ENCODE measurements at places on chromosomes 5 and 9.

- ATAC-seq = no peak
These were observed 140.4 kb upstream of the FST start for GRCh38 chr5:53339962-53340540.

GRCh38 chr9:109967651-109968642 lies 187.9 kb downstream of the PALM2AKAP2 start:
- ATAC-seq = peak; percentile 72

DNA sequence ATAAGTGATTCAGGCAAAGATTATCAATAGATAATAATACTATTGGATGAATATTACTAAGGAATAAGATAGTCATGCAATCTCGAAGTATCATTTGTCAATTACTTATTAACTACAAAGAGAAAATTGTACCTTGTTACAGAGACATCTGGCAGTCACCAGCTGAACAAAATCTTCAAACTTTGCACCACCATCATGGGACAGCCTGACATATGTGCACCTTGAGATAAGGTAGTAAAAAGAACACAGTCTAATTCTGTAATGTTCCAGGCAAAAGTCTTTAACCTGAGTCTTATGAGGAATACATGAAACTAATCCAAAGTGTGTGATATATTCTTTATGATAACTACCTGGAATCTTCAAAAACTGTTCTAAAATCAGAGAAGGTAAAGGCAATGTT lies 423.0 kb upstream of the ZNF608 start:
- ATAC-seq = no peak

DNA sequence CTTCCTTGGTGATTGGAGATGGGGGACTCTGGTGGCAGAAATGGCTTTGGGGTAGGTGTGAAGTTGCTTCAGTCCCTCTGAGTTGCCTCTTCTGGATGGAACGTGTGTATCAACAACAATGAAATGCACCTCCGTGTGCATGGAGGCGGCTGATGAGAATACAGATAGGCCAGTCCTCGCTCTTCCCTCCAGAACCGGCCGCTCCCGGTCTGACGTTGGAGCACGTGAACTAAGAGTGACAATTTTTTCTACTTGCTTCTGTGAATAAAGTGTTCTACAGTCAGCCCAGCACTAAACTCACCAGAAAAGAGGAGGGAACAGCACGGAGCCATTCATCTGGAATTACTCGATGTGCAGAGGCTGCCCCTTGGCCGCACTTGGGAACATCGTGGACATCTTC lies 90.7 kb downstream of the ANKRD33B start:
- ATAC-seq = no peak

- no peak for ATAC-seq
These were observed 633.2 kb upstream of the RORB start for GRCh38 chr9:73863924-73864323.

- no peak for ATAC-seq
These were observed 1019.0 kb downstream of the TAF11L14 start for GRCh38 chr5:18653216-18653752.

DNA sequence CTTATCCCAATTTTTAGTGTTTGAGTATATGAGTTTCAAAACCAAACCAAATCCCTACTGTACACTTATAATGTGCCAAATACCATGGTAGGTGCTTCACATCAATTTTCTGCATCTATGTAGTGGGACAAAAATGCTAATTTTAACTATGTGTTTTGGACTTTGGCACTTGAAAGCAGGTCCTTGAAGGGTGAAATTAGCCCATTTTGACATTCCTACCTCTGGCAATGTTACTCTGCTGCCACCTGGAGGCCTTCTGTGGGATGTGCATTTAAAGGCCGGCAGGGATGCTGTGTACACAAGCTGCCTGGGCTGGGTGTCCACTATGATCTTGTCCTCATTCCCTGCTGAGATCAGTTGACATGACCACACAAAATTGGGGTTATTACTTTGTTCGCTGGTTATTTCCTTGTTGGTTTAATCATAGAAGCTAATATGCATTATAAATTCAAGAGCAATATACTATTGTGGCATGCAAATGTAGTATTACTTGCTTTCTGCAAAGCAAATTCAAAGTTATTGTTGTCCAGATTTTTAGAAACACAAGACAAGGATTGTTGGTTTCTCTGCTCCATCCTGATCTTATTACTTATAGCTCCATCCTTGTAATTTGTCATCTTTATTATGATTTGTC lies 166.8 kb downstream of the ARHGEF28 start:
- peak; percentile 59 for ATAC-seq

DNA sequence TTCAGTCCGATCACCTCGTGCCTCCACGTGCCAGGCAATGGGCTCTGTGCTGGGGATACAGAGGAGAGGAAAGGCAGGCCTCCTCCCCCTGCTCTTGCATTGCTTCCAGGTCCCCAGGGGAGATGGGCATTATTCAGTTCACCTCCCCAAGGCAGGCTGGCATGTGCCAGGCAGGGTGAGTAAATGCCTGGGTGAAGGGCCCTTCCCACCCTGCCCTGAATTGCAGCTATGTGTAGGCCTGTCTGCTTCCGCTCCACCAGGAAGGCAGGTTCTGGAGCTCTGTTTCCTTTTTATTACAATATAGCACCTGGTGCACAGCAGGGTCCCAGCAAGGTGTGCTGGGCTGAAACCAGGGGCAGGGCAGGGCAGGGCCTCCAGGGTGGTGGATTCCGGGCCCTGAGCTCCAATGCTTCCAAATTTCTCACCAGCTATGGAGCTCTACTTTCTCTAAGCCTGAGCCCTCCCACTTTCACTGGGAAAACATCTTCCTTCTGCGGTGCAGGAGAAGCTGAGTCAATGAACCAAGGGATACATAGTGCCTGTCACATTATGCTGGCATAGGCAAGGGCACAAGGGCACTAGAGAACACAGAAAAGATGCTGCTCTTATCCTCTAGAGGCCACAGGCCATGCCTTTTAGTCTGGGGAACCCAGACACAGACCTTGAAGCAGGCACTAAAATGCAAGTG lies 42.0 kb downstream of the SHB start:
- no peak for ATAC-seq

DNA sequence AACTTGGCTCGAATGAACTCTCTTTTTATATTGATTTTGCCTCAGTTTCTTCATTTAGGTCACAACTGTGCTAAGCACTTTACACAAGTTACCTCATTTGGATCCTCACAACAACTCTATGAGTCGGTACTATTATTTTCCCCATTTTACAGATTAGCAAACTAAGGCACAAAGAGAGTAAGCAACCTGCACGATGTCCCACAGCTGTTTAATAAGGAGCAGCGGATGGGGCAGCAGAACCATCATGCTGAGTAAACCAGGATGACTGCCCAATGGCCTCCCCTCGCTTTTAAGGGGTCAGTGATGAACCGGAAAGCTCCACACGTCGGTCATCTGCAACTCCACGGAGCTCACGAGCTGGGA lies 607 bp downstream of the PRELID2 start:
- ATAC-seq = peak; percentile 1

GRCh38 chr5:98428806-98429205 lies 344.7 kb upstream of the RGMB start:
- ATAC-seq = no peak

- ATAC-seq = no peak
These were observed 1223.3 kb downstream of the MAT2B start for GRCh38 chr5:164728733-164729132.

DNA sequence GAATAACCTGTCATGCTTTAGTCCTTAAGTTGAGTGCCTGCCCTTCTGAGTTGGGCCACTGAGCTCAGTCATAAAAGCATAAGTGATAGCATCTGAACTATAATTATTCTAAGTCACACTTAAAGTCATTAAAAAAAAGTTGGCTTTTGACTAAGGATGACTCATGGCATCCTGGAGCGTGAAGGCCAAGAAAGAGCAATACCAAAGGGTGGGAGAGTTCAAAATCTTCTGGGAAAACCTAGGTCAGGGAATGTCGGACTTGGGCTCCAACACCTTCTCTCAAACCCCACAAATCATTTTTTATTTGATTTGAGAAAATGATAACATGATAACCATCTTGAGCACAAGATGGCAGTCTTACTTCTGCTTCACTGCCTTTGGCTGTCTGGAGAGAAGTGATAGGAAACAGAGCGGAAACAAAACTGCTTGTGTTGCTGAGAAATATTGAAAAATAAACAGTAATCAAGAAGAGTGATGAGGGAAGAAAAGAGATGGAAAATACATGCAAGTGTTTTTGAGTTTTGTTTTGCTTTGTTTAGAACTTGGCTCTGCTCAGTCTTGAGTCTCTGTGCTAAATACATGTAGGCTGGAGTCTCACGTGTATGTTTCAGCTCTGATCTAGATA lies 16.9 kb upstream of the NTRK2 start:
- ATAC-seq = no peak

All from activated T-helper 17 cell treated with anti-CD3 and anti-CD28 coated beads, Interleukin-2, amount 50 U/mL, for 72 hours (primary cell).